ENCODE measurements at places on chromosomes 4 and X. TPM values are rescaled to one million over a fixed set of nuclear protein-coding genes. Genes with fewer than 3 reads are reported as not detected.

The PRMT9 gene
- 16.3 TPM for total RNA-seq

The MAMLD1 gene
- total RNA-seq, result 2.2 TPM

GRCh38 chr4:48543796-48544195, 53.7 kb downstream of the ZAR1 start:
- no peak for DNase-seq
- no peak overlapping the region for H3K4me3 ChIP-seq
- no peaks in the 10 kb centered on the region for H3K36me3 ChIP-seq
- H3K27me3 ChIP-seq, result no peaks in the 10 kb centered on the region
- no peaks in the 10 kb centered on the region for H3K4me1 ChIP-seq

DNA sequence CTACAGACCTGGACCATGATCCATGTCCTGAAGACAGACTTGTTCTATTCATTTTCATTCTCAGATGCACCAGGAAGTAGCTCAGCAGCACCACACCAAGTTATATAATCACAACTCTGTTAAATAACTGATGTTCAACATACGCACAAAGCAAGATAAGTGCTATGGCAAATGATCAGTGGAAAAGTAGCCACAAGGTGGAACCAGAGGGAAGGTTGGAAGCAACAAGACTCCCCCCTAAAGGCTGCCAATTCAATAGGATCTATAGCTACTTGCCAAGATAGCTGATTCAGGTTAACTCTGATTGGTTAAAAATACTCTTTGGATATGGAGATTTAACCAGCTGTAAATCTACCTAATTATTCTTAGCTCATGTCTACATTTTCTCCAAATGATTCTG, 23.7 kb upstream of the FAM47B start:
- DNase-seq, result peak; percentile 66
- no peaks in the 10 kb centered on the region for H3K27me3 ChIP-seq
- H3K4me3 ChIP-seq, result no peak overlapping the region
- peak overlapping the region; percentile 66 for H3K27ac ChIP-seq

The LRRC66 gene
- total RNA-seq, result 0.87 TPM

DNA sequence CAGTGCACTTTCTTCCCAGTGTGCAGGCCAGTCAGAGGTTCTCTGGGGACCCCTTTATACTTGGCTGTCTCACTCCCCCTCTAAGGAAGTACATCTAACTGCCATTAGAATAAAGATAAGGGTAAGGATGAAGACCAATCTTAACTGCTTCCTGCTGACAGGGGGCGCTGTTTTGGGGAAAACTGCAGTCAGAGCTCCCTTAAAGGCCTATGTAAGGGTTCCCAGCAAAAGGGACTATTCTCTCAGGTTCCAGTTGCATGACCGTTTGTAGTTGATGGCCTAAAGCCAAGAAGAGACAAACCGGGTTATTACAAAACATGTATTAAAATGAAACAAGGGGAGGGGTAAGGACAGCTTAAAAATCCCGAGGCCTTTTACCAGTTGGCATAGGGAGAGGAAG, 115.6 kb upstream of the SPIN4 start:
- no peaks in the 10 kb centered on the region for H3K4me1 ChIP-seq
- no peaks in the 10 kb centered on the region for H3K36me3 ChIP-seq
- H3K4me3 ChIP-seq, result no peak overlapping the region

GRCh38 chrX:3403748-3404147, 57.3 kb upstream of the MXRA5 start:
- no peaks in the 10 kb centered on the region for H3K27me3 ChIP-seq
- no peaks in the 10 kb centered on the region for H3K4me1 ChIP-seq
- H3K27ac ChIP-seq, result no peak overlapping the region

GRCh38 chrX:40503094-40503493, 77.7 kb upstream of the ATP6AP2 start:
- H3K27ac ChIP-seq, result no peak overlapping the region
- H3K4me3 ChIP-seq, result no peak overlapping the region
- H3K27me3 ChIP-seq, result no peaks in the 10 kb centered on the region
- no peaks in the 10 kb centered on the region for H3K4me1 ChIP-seq

GRCh38 chrX:30876367-30876766, 12.7 kb downstream of the TAB3 start:
- no peaks in the 10 kb centered on the region for H3K4me1 ChIP-seq
- DNase-seq, result no peak
- no peak overlapping the region for H3K4me3 ChIP-seq
- no peaks in the 10 kb centered on the region for H3K36me3 ChIP-seq

The CLDN2 gene
- total RNA-seq, result 3.9 TPM

The DGKK gene
- 0.36 TPM for total RNA-seq

- peaks cover 6% of the 10 kb centered on the region for H3K4me1 ChIP-seq
- no peak overlapping the region for H3K27ac ChIP-seq
- peak; percentile 69 for DNase-seq
- peaks cover 5% of the 10 kb centered on the region for H3K27me3 ChIP-seq
Observed at GRCh38 chr4:84159762-84160161, 339.3 kb downstream of the NKX6-1 start.

GRCh38 chrX:103847174-103847870, 15.3 kb upstream of the RAB9B start:
- H3K36me3 ChIP-seq, result no peaks in the 10 kb centered on the region
- no peak overlapping the region for H3K27ac ChIP-seq
- no peaks in the 10 kb centered on the region for H3K4me1 ChIP-seq

DNA sequence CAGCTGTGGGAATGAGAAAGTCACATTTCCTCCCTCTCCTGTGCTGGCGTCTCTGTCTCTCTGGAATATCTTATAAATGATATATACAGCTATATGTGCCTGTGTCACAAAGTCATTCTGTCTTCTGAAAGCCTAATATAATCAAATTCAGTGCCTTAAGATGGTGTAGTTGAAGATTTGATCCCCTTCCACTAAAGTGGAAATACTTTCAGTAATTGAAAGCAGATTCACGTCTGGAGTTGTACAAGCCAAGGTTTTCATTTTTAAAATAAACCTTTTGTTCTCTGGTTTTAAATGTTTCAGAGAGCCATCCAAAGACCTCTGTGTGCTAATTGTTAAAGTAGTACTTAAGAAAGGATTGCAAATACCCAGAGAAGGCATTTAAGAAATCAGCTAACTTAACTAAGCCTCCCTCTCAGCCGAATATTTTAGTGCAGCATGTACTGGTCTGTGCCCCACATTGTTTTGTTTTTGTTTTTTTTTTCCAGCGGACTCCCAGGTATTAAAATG, 206.8 kb downstream of the TENM3 start:
- peak overlapping the region; percentile 51 for H3K4me3 ChIP-seq
- H3K27me3 ChIP-seq, result no peaks in the 10 kb centered on the region
- peak overlapping the region; percentile 73 for H3K27ac ChIP-seq
- H3K36me3 ChIP-seq, result no peaks in the 10 kb centered on the region
- no peak for DNase-seq
